Chondrocyte (in vitro differentiated cells): ENCODE measurements at places on chromosomes 11 and 22. TPM values are rescaled to one million over a fixed set of nuclear protein-coding genes. Genes with fewer than 3 reads are reported as not detected.
A peak's percentile ranks its signal among the peaks of the same experiment; 100 is the strongest.

GRCh38 chr11:38315151-38315550 lies 1717.1 kb upstream of the RAG2 start:
- DNase-seq = no peak
- H3K4me1 ChIP-seq = no peaks in the 10 kb centered on the region
- no peaks in the 10 kb centered on the region for H3K27me3 ChIP-seq
- H3K27ac ChIP-seq = no peak overlapping the region
- H3K36me3 ChIP-seq = peaks cover 1% of the 10 kb centered on the region
- no peak overlapping the region for H3K4me3 ChIP-seq

DNA sequence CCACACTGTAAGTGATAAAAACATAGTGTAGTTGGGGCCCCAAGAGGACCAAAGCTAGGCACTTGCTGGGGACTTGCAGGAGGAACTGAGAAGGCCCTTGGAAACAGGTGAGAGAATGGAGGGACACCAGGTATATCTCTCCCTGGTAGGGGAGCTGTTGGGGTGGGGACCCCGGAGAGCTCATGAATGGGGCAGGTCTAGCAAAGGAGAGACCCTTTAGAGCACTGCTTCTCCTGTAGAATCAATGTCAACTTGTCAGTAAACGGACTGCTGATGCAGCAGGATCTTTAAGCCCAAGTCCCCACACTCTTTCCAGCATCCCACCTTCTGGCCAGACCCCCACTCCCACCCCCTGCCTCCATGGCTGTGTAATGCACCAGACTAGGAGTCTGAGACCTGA lies 109.6 kb upstream of the THY1 start:
- no peak overlapping the region for H3K27ac ChIP-seq
- peaks cover 78% of the 10 kb centered on the region for H3K27me3 ChIP-seq
- no peak for DNase-seq
- H3K4me1 ChIP-seq = no peaks in the 10 kb centered on the region
- no peaks in the 10 kb centered on the region for H3K36me3 ChIP-seq
- no peak overlapping the region for H3K4me3 ChIP-seq

DNA sequence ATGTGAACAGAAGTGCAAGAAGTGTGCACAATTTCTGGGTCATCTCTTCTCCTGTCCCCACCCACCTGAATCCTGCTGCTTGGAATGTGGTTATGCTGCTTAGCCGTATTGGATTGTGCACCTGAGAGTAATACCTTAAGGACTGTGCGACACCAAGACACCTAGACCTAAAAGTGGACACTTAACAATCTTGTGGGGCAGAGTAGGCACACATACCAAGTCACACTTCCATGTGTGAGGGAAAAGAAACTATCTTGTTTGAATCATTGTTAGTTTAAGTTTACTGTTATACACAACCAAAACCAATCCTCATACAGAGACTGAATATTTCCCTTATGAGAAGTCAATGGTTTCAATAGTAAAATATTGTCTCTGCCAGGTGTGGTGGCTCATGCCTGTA lies 93.7 kb downstream of the CCDC83 start:
- H3K4me1 ChIP-seq = peaks cover 53% of the 10 kb centered on the region
- DNase-seq = no peak
- H3K36me3 ChIP-seq = peaks cover 10% of the 10 kb centered on the region

- DNase-seq = no peak
- H3K27me3 ChIP-seq = no peaks in the 10 kb centered on the region
- H3K27ac ChIP-seq = peak overlapping the region; percentile 86
- no peak overlapping the region for H3K4me3 ChIP-seq
- H3K4me1 ChIP-seq = peaks cover 4% of the 10 kb centered on the region
Measured at GRCh38 chr22:40960145-40960544, 9.0 kb downstream of the RBX1 start.

GRCh38 chr22:38051900-38052862 lies 5.0 kb upstream of the PICK1 start:
- no peak overlapping the region for H3K27ac ChIP-seq
- DNase-seq = no peak
- no peaks in the 10 kb centered on the region for H3K36me3 ChIP-seq
- H3K4me1 ChIP-seq = peaks cover 11% of the 10 kb centered on the region
- no peaks in the 10 kb centered on the region for H3K27me3 ChIP-seq
- H3K4me3 ChIP-seq = no peak overlapping the region

DNA sequence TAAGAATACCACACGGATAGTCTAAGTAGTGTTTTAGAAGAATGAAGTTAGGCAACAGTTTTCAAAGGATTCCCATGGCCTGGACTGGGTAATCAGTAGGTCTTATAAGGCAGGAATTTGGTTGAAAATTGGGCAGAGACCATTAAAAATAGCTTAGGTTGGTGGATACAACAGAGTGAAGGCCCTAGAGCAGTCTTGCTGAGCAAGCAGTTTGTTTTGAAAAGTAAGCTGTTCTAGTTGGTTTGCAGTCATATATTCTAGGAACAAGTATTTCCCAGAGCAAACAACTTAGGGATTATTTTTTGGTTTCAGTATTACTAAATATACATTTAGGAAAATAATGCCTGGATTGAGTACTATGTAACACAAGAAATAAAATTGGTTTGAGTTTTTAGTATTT lies 64.8 kb downstream of the MUC15 start:
- peaks cover 2% of the 10 kb centered on the region for H3K27me3 ChIP-seq
- no peak overlapping the region for H3K27ac ChIP-seq
- no peaks in the 10 kb centered on the region for H3K4me1 ChIP-seq

PRRG4 gene
- total RNA-seq = not detected in 3 replicates
